Activated T-cell treated with anti-CD3 and anti-CD28 coated beads for 48 hours (primary cell): ENCODE measurements at places on chromosomes 12 and 14.
A peak's percentile ranks its signal among the peaks of the same experiment; 100 is the strongest.

- DNase-seq = no peak
These were observed 156.1 kb downstream of the VRK1 start for GRCh38 chr14:96953087-96953874.

GRCh38 chr12:82279536-82280058 lies 78.6 kb downstream of the CCDC59 start:
- no peak for DNase-seq

- no peak for DNase-seq
These were observed 37.6 kb upstream of the FBXO34 start for GRCh38 chr14:55233591-55233990.

- DNase-seq = no peak
These were observed 47.3 kb downstream of the DAD1 start for GRCh38 chr14:22541721-22542120.

DNA sequence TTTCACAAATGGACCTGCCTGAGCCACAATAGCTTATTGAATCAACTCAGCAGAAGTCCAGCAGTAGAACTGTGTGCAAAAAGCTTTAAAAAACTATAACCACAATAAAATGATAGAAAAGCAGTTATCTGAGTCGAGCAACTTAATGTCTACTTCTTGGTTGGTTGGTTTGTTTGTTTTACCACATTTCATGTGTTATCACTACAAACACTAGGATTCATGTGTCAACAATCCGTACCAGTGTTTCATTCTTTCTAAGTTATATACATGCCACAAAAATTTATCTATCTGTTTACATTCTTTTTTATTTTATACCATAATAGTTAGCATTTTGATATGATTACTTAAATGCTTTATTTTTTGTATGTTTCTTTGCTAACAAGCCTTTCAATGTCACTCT lies 339.0 kb downstream of the KCNH5 start:
- no peak for DNase-seq

DNA sequence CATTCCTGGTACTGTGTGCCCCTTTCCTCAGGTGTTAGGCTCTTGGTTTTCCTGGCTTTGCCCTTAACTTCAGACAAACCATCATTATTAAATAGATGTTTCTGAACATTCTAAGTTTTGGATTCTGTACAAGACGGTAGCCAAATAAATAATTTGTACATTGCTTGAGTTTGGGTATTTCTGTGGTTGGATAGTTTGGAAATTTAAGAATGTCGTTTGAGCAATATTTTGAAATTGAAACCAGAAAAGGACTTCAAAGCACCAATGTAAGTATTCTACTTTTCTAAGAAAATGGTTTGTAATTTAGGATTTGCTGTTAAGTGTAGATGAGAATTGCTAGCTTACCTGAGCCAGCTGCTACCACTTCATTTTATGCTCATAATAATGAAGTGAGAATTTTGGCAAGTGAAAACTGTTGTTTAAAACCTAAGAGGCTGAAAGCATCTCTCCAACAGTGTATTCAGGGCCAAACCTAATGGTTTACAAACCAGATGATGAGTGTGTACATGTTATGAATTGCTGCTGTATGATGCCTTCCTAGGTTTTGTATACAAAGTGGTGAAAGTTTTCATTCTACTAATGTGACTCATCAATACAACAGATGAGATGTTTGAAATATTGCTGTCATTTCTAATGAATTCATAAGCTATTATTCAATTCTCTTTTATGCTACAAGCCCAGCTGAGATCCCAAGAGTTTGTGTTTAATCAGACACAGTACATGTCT lies 181.5 kb upstream of the PRKD1 start:
- DNase-seq = no peak

- no peak for DNase-seq
These were observed 123.6 kb downstream of the SCARB1 start for GRCh38 chr12:124739953-124740561.

GRCh38 chr12:51415931-51416330 lies 8.7 kb upstream of the SLC4A8 start:
- DNase-seq = no peak

GRCh38 chr14:103158688-103159087 lies 35.4 kb downstream of the TNFAIP2 start:
- DNase-seq = no peak

GRCh38 chr12:91109148-91109564 lies 2.1 kb downstream of the LUM start:
- DNase-seq = peak; percentile 38

DNA sequence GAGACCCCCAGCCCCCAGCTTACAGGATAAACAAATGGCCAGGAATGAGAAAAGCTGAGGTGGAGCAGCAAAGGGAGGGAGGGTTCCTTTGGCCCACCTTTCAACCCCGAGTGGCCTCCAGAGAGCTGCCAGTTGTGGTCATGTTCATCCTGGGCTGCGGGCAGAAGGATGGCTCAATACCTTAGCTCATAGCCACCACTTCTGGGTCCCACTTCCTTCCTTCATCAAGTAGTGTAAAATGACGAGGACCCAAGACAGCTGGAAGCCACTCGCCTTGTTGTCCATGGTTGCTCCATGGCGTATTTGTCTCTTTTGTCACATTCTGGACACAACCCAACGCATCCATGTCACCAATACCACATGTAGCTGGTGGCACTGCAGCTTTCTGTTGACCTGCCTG lies 24.2 kb downstream of the CRACR2A start:
- no peak for DNase-seq
